Activated CD4-positive, alpha-beta memory T cell treated with anti-CD3 and anti-CD28 coated beads, Interleukin-2, amount 10 ng/mL, durations not matched to agents 7 days and 5 days (primary cell): ENCODE measurements at places on chromosomes 5 and 9.

GRCh38 chr5:173741729-173742431, 125.4 kb upstream of the BOD1 start:
- no peaks in the 10 kb centered on the region for H3K4me1 ChIP-seq
- H3K27ac ChIP-seq, result no peak overlapping the region
- DNase-seq, result no peak
- no peaks in the 10 kb centered on the region for H3K36me3 ChIP-seq

DNA sequence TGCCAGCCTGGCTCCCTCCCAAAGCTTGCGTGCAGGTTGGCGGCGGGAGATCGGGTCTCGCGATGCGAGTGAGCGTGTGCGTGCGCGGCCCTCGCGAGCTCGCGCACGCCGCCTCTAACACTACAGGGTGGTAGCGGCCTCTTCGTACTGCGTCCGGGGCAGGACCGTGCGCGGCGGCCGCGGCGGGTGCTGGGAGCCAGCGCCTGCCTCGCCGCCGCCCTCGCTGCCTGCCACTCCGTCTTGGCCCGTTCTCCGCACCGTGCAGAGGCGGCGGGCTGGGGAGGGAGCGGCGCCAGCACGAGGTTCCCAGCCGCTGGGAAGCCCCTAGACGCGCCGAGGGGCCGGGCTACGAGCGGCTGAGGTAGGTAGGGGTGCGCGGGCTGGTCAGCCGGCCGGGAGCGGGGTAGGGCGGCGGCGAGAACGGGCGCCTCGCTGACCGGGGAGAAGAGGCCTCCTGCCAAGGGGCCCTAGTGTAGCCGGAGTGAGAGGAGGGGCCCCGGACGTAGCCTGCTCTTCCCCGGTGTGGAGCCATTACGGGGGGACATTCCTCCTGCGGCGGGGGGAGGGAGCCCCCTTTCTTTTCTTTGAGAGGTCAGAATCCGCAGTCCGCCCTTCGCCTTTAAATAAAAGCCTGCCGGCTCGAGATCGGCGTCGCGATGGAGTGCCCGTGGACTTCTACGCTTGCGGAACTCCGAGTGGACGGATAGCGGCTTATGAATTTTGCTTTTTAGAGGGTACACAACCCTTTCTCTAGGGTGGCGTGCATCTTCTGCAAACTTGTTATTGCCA, at the start of gene C5orf24:
Gene C5orf24 (plus strand): TSS at position 117 of the 789 bp plus-strand sequence. CDS start 8,933 bp downstream, outside the sequence.
- peaks cover 25% of the 10 kb centered on the region for H3K36me3 ChIP-seq
- H3K4me1 ChIP-seq, result peaks cover 34% of the 10 kb centered on the region
- peak within 1 kb of the TSS; percentile 93 for H3K27ac ChIP-seq
- DNase-seq, result peak; percentile 95
- no peaks in the 10 kb centered on the region for H3K27me3 ChIP-seq
- peak within 1 kb of the TSS; percentile 80 for H3K4me3 ChIP-seq

DNA sequence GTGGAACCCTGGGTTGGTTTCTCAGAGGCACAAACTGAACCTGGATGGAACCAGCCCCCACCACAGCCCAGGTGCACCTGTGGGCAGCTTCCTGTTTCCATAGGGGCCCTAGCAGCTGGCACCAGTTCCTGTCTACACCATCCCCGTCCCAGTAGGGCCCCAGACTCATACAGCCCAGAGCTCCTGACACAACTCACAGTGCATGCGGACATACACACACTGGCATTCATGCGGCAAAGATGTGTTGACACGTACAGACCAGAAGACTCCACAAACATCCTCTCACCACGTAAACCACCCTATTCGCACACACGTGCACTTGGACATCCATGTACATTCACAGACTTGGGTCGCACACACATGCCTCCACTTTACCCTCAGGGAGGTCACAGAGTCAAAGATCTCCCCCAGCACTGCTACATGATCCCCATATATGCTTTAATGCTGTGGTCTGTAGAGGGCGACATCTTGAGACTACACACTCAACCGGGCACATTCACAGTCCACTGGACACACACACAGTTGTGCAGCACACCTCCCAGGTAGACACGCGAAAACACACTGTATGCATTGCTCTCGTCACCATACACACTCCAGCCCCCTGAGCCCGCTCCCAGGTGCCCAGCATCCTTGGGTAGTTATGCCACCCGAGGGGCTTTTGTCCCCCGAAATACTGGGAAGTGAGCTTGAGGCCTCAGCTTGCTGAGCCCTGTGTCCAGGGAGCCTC, 22.4 kb downstream of the CXXC5 start:
- H3K4me1 ChIP-seq, result peaks cover 36% of the 10 kb centered on the region
- peak overlapping the region; percentile 29 for H3K27ac ChIP-seq
- DNase-seq, result no peak
- no peaks in the 10 kb centered on the region for H3K36me3 ChIP-seq
- peaks cover 7% of the 10 kb centered on the region for H3K27me3 ChIP-seq
- H3K4me3 ChIP-seq, result no peak overlapping the region

- peaks cover 11% of the 10 kb centered on the region for H3K27me3 ChIP-seq
- no peak for DNase-seq
- no peak overlapping the region for H3K4me3 ChIP-seq
Measured at GRCh38 chr9:86187121-86187520, 72.3 kb downstream of the C9orf153 start.

DNA sequence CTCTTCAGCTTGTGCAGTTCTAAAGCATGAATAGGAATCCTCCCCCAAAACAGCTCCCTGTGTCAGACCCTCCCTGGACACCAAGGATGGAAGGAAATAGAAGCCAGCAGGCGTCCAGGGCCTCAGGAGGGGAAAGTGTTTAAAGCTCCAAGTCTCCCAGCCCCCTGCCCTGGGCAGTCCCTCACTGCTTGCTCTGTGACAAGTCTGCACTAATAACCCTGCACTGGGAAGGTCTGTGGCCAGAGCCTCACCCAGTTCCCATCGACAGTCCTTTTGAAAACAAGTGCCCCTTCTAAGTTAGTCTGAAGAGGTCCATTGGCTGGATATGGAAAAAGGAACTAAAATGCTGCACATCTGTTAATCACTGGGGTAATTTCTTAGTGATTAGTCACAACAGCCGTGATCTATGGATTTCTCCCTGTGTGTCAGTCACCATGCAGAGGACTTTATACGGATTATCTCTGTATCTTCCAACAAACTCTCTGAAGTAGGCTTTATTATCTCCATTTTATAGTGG, 195.3 kb downstream of the FBXL7 start:
- DNase-seq, result no peak
- no peaks in the 10 kb centered on the region for H3K4me1 ChIP-seq
- no peaks in the 10 kb centered on the region for H3K27me3 ChIP-seq
- H3K36me3 ChIP-seq, result no peaks in the 10 kb centered on the region
- H3K4me3 ChIP-seq, result no peak overlapping the region

- no peaks in the 10 kb centered on the region for H3K4me1 ChIP-seq
- H3K27ac ChIP-seq, result no peak overlapping the region
- no peaks in the 10 kb centered on the region for H3K27me3 ChIP-seq
- no peak overlapping the region for H3K4me3 ChIP-seq
- no peaks in the 10 kb centered on the region for H3K36me3 ChIP-seq
Measured at GRCh38 chr5:101932599-101932998, 363.5 kb downstream of the SLCO4C1 start.

- DNase-seq, result no peak
- H3K27me3 ChIP-seq, result no peaks in the 10 kb centered on the region
- no peak overlapping the region for H3K27ac ChIP-seq
- peaks cover 34% of the 10 kb centered on the region for H3K36me3 ChIP-seq
- H3K4me3 ChIP-seq, result no peak overlapping the region
- no peaks in the 10 kb centered on the region for H3K4me1 ChIP-seq
Measured at GRCh38 chr5:62560786-62561185, 17.8 kb upstream of the LRRC70 start.

DNA sequence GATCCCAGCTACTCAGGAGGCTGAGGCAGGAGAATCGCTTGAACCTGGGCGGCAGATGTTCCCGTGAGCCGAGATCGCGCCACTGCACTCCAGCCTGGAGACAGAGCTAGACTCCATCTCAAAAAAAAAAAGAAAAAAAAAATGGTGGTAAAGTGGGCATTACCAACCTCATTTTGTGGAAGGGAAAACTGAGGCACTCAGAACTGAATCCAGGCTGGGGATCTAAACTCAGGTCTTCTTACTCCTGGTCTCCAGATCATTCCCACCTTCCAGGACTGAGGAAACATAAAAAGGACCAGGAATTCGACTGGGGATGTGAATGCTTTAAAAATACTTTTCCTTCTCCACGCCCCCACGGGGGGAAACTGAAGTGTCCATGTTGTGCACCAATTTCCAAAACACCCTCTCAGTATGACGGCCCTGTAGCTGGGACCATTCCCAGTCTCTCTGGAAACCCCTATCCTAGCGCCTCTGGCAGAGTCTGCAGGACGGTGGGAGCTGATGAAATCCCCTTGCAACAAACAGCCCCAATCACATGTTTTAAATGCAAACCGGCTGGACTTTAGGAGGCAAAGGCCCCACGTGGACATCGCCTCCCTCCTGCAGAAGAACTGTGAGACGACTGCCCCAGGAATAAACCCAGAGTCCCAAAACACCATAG, 8.9 kb upstream of the AKNA start:
- H3K4me1 ChIP-seq, result peaks cover 56% of the 10 kb centered on the region
- H3K4me3 ChIP-seq, result peak overlapping the region; percentile 96
- no peak overlapping the region for H3K27ac ChIP-seq
- no peak for DNase-seq
- peaks cover 33% of the 10 kb centered on the region for H3K36me3 ChIP-seq
